ENCODE measurements at places on chromosomes 16 and 17.

GRCh38 chr17:49496183-49496866, 1.2 kb downstream of the NGFR start:
- H3K36me3 ChIP-seq, result no peaks in the 10 kb centered on the region
- peaks cover 53% of the 10 kb centered on the region for H3K27me3 ChIP-seq
- H3K4me1 ChIP-seq, result no peaks in the 10 kb centered on the region

- no peak for DNase-seq
- no peak overlapping the region for H3K4me3 ChIP-seq
- no peaks in the 10 kb centered on the region for H3K4me1 ChIP-seq
- H3K27me3 ChIP-seq, result no peaks in the 10 kb centered on the region
- H3K27ac ChIP-seq, result no peak overlapping the region
Observed at GRCh38 chr17:66737524-66737923, 97.4 kb upstream of the CACNG5 start.

DNA sequence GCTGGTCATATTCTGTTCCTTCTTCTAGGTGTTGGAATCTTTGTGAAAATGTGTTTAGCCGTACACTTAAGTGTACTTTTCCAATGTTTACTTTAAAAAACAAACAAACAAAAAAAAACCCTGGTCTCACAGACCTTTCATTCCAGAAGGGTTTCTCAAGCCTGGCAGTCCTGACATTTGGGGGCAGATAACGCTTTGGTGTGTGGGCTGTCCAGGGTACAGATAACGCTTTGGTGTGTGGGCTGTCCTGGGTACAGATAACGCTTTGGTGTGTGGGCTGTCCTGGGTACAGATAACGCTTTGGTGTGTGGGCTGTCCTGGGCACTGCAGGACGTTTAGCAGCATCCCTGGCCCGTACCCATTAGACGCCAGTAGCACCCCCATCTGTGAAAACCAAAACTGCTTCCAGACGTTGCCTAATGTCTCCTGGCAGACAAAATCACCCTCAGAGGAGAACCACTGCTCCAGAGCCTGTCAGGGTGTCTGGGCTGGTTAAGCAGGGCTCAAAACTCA, 15.2 kb upstream of the FLCN start:
- no peaks in the 10 kb centered on the region for H3K27me3 ChIP-seq
- H3K36me3 ChIP-seq, result peaks cover 40% of the 10 kb centered on the region
- H3K4me3 ChIP-seq, result no peak overlapping the region
- no peaks in the 10 kb centered on the region for H3K4me1 ChIP-seq
- DNase-seq, result no peak
- H3K27ac ChIP-seq, result no peak overlapping the region

DNA sequence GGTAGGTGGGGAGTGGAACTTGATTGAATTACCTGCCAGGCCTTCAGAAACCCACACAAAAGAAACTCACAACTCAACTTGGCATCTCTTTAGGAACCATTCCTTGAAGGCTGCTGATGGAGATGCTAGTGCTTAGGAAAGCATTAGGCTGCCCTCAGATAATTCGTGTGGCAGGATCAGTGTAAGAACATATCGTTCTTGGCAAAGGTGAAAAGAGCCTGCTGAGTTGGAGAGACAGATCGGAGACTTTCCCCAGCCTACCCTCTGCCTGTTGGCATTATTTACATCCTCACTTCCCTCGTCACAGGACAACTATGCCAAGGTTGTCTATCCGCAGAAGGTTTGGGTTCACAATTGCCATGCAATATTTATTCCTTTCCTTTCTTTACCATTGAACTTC, 120.0 kb upstream of the HS3ST3A1 start:
- H3K36me3 ChIP-seq, result no peaks in the 10 kb centered on the region
- DNase-seq, result no peak
- no peaks in the 10 kb centered on the region for H3K4me1 ChIP-seq

DNA sequence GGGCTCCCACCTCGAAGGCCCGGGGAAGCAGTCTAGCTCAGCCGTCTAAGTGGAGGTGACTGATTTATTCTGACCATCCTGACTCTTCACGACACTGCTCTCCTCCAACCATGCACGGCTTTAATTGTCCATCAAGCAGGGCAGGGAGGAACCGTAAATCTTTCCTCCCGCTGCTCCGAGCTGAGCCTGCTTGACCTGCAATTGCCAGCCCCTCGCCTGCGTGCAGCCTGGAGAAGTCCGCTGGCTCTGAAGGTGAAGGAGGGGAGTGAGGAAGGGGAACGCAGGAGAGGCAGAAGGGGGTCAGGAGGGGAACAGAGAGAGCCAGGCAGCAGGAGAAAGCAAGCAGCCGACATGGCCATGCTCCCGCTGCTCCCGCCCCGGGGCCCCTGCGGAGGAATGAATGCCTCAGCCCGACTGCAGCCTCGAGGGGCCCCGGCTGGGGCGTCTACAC, 10.1 kb downstream of the RBFOX3 start:
- no peaks in the 10 kb centered on the region for H3K36me3 ChIP-seq
- DNase-seq, result no peak
- H3K27me3 ChIP-seq, result peaks cover 99% of the 10 kb centered on the region
- no peak overlapping the region for H3K27ac ChIP-seq

- no peak overlapping the region for H3K27ac ChIP-seq
- H3K4me3 ChIP-seq, result no peak overlapping the region
- no peaks in the 10 kb centered on the region for H3K4me1 ChIP-seq
- peaks cover 2% of the 10 kb centered on the region for H3K27me3 ChIP-seq
Observed at GRCh38 chr16:52491216-52491615, 55.7 kb downstream of the TOX3 start.

GRCh38 chr16:81767987-81768592, 11.0 kb upstream of the PLCG2 start:
- no peaks in the 10 kb centered on the region for H3K27me3 ChIP-seq
- H3K4me3 ChIP-seq, result no peak overlapping the region
- no peak for DNase-seq
- H3K4me1 ChIP-seq, result no peaks in the 10 kb centered on the region
- H3K27ac ChIP-seq, result no peak overlapping the region

GRCh38 chr17:15884731-15885130, 60.2 kb upstream of the ADORA2B start:
- DNase-seq, result no peak
- H3K27ac ChIP-seq, result 0 out of 2 replicates have a peak overlapping the region, but pooled peaks have one; percentile 53
- no peaks in the 10 kb centered on the region for H3K27me3 ChIP-seq
- H3K4me3 ChIP-seq, result no peak overlapping the region
- H3K36me3 ChIP-seq, result no peaks in the 10 kb centered on the region
- H3K4me1 ChIP-seq, result peaks cover 26% of the 10 kb centered on the region

GRCh38 chr16:84307209-84307954, 12.7 kb downstream of the WFDC1 start:
- no peaks in the 10 kb centered on the region for H3K27me3 ChIP-seq
- H3K36me3 ChIP-seq, result no peaks in the 10 kb centered on the region
- no peak for DNase-seq
- H3K4me3 ChIP-seq, result no peak overlapping the region
- no peak overlapping the region for H3K27ac ChIP-seq

DNA sequence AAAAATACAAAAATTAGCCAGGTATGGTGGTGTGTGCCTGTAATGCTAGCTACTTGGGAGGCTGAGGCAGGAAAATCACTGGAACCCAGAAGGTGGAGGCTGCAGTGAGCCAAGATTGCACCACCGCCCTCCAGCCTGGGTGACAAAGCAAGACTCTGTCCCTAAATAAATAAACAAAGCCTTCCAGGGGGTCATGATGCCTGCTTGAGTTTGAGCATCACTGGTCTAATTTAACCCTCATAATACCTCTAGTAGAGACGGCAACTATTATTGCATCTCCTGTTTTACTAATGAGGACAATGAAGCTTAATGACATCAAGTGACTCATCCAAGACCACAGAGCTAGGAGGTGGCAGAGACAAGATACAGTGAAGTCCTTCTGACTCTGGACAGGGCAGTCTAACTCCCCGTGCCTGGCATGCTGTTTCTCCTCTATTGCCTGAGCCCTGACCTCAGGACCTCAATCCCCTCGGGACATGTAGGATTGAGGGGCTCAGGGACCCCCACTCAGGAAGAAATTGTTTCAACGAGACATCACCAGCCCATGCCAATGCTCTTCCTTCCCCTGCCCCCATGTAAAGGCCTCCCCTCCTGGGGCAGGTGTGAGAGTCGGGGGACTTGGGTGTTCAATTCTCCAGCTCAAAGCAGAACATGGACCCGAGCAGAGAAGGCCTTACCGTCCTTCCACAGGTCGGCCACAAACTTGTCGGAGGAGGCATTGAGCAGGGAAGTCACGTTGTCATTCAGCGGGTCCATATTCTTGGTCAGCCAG, 102.9 kb downstream of the NDE1 start:
- H3K27me3 ChIP-seq, result no peaks in the 10 kb centered on the region
- no peak overlapping the region for H3K4me3 ChIP-seq
- no peak for DNase-seq
- H3K36me3 ChIP-seq, result no peaks in the 10 kb centered on the region
- no peaks in the 10 kb centered on the region for H3K4me1 ChIP-seq

- no peaks in the 10 kb centered on the region for H3K27me3 ChIP-seq
- no peak for DNase-seq
- H3K4me3 ChIP-seq, result no peak overlapping the region
- H3K4me1 ChIP-seq, result no peaks in the 10 kb centered on the region
Observed at GRCh38 chr16:14322186-14322585, 251.1 kb downstream of the MRTFB start.

DNA sequence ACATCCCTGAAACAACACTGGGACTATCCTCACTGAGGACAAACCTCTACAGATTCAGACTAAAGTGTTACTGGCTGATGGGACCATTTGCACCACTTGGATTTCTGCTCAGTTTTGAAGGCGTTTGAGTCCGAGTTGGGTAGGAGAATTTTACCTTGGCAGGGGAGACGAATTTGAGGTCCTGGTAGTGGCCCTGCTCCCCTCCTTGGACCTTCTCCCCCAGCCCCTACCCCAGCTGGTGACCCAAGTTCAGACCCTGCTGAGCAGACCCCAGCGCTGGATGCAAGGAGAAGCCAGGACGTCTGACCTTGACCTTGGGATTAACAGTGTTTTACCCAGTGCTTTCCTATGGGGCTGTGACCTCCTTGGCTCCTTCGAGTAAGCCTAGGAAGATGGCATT, 13.6 kb downstream of the CACNG5 start:
- no peak overlapping the region for H3K27ac ChIP-seq
- H3K27me3 ChIP-seq, result peaks cover 81% of the 10 kb centered on the region
- H3K4me1 ChIP-seq, result no peaks in the 10 kb centered on the region
- DNase-seq, result no peak

- H3K27me3 ChIP-seq, result no peaks in the 10 kb centered on the region
- H3K36me3 ChIP-seq, result no peaks in the 10 kb centered on the region
- peak overlapping the region; percentile 48 for H3K27ac ChIP-seq
Observed at GRCh38 chr16:85554889-85555718, 58.0 kb upstream of the GSE1 start.

DNA sequence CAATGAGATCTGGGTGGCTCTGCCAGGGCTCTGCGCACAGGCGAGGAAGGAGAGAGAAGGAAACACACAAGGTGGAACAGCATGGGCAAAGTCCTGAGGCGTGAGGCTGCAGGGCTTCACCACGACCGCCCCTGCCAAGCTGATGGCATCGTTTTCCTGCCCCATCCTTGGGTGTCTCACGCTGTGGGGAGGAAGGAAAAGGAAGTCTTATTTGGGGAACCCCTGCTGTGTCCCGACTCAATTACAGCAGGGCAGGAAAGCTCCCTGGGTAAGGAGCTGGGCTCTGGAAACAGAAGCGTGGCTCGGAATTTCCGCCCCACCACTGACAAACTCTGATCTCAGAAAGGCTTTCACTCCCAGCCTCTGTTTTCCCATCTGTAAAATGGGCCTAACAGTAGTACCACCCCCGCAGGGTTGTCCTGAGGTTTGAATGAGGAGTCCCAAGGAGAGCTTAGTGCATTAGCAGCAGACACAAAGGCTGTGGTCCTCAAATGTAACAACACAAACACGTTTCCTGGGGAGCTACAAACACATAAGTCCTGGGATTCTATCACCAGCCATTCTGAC, 3.2 kb upstream of the CDH5 start:
- DNase-seq, result no peak
- H3K4me1 ChIP-seq, result peaks cover 75% of the 10 kb centered on the region
- H3K27ac ChIP-seq, result peak overlapping the region; percentile 77
- no peaks in the 10 kb centered on the region for H3K36me3 ChIP-seq
- H3K27me3 ChIP-seq, result no peaks in the 10 kb centered on the region

- no peak overlapping the region for H3K4me3 ChIP-seq
- no peak for DNase-seq
- H3K4me1 ChIP-seq, result no peaks in the 10 kb centered on the region
Observed at GRCh38 chr17:36765436-36766043, 164.2 kb downstream of the MRM1 start.

DNA sequence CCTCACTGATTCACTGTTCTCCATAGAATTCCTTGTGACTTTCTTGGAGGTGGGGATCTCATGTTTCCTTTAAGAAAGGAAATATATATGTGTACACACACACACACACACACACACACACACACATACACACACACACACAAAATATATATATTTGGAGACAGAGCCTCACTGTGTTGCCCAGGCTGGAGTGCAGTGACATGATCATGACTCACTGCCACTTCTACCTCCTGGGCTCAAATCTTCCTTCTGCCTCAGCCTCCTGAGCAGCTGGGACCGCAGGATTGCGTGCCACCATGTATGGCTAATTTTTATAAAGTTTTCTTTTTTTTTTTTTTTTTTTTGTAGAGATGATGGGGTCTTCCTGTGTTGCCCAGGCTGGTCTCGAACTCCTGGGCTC, 45.9 kb downstream of the CDH13 start:
- no peaks in the 10 kb centered on the region for H3K4me1 ChIP-seq
- no peak overlapping the region for H3K4me3 ChIP-seq
- no peak overlapping the region for H3K27ac ChIP-seq
- no peaks in the 10 kb centered on the region for H3K36me3 ChIP-seq
- DNase-seq, result no peak

DNA sequence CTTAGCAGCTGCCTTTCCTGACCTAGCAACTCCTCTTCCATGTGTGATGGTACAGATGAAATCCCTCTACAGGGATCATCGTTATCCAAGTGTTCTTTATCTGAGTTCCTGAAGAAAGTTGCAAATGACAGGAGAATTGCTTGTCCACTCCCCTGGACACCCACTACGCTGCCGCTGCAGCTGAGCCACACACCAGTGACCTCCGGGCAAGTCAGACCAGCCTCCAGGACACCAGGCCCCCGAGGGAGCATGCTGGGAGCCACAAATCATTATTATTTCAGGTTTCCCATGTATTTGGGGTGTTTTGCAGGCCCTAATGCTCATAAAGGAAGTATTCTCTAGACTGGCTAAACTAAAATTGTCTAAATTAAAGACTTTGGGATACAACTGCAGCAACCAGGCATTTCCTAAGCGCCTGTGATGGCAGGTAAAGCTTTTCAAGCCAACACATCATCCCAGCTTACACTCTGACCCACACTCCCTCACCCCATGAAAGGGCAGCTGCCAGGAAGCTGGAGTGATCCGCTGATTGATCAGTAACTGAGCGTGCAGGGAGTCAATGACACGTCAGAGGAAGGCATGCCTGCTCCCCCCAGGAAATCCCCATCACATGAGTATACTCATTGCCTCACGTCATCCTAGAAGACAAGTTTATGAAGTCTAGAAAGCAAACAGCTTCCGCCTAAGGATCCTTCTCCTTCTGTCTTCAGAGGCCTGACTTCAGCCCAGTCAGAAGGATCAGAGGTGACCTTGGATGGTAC, 14.4 kb downstream of the FA2H start:
- no peak overlapping the region for H3K4me3 ChIP-seq
- H3K4me1 ChIP-seq, result no peaks in the 10 kb centered on the region
- H3K36me3 ChIP-seq, result no peaks in the 10 kb centered on the region
- H3K27ac ChIP-seq, result no peak overlapping the region
- no peak for DNase-seq
- no peaks in the 10 kb centered on the region for H3K27me3 ChIP-seq

- no peak overlapping the region for H3K27ac ChIP-seq
- H3K4me3 ChIP-seq, result no peak overlapping the region
- DNase-seq, result peak; percentile 39
- H3K4me1 ChIP-seq, result no peaks in the 10 kb centered on the region
- H3K27me3 ChIP-seq, result no peaks in the 10 kb centered on the region
Observed at GRCh38 chr16:54242199-54242598, 44.4 kb downstream of the IRX3 start.

GRCh38 chr16:30997725-30998711, 12.4 kb downstream of the STX1B start:
- no peaks in the 10 kb centered on the region for H3K27me3 ChIP-seq
- DNase-seq, result peak; percentile 86
- peak overlapping the region; percentile 67 for H3K4me3 ChIP-seq
- H3K4me1 ChIP-seq, result peaks cover 24% of the 10 kb centered on the region
